Stimulated activated CD8-positive, alpha-beta memory T cell treated with anti-CD3 and anti-CD28 coated beads, Interleukin-15, amount 100 ng/mL, for 1 hour (primary cell): ENCODE measurements at places on chromosomes 7 and 10.

GRCh38 chr7:40879941-40880543 is 745.2 kb downstream of the SUGCT start:
- DNase-seq = no peak

DNA sequence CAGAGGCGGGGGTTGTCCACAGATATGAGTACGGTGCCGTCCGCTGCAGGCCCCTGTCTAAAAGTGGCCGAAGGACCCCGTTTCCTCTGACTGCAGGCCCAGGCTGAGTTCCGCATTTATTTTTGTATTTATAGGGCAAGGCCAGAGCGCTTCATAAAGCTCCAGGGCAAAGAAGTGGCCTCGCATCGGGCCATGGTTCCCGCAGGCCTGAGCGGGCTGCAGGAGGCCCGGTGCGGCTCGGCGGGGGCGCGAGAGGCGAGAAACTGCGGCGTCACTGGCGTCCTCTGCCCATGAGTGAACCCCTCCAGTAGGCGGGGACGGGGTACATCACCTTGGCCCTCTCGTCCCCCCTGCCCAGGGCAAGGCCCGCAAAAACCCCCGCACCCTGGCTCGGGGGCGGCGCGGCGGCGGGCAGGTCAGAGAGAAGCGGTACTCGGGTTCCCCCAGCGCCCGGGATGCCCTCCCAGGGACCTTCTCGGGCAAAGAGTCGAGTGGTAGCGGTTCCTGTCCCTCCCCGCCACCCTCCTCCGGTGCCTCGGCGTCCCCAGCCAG is 355.7 kb downstream of the DNAJB6 start:
- no peak for DNase-seq

DNA sequence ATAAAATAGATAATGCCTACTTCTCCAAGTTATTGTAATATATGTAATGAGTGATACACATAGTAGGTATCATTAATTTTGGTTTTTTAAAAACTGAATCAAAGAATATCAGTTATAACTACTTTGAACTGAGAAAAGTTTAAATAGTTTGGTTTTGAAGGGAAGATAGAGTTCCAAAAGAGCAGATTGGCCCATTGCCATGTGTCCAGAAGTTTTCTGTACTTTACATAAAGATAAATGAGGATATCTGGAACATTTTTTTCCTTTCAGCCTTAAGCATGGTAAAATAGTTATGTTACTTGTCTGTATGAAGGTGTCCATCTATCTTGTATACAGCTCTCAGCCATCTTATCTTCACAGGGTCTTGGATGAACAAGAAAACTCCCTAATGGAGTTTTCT is 97.9 kb upstream of the MXI1 start:
- no peak for DNase-seq

- no peak for DNase-seq
Observed at GRCh38 chr10:9419757-9420156, 1365.3 kb downstream of the GATA3 start.

- no peak for DNase-seq
Observed at GRCh38 chr7:25617673-25618072, 389.4 kb upstream of the NPVF start.

DNA sequence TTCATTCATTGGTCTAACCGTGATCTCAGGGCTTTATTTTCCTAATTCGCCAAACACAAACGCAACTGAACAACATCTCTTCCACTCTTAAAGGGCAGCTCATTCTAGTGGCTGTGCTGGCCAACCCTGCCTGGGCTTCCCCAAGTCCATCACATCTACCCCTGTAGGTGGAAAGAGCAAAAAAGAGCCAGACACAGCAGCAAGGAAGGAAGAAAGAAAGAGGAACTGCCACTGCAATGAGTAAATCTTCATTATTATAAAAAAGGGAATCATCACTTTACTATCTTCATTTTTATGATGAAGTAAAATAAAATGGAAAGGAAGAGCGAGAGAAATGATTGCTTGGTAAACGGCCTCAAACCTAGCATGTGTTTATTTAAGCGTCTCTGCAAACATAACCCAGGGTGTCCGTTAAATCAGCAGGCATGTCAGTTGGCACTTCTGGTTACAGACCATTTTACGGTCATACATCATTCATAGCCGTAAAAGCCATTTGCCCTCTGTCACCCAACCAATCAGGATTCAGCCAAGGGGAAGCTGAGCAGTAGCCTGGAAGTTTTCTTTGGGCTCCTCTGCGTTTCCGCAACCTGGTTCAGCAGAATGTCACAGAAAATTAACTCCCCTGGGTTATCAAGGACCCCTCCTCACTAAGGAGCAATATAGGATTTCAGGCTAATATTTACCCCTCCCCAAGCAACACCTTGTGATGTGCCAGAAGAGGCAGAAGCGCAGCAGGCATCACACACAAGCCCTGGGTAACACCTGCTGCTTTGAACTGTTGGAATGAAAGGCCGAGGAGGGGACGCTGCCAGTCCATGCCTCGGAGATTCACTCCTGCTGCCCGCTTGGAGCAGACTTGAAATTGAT is 234.0 kb downstream of the SNX10 start:
- no peak for DNase-seq

GRCh38 chr7:133609806-133610205 is 356.9 kb downstream of the EXOC4 start:
- DNase-seq = no peak

- DNase-seq = no peak
Observed at GRCh38 chr10:43953672-43954071, 305.0 kb upstream of the ZNF32 start.

GRCh38 chr10:121823993-121824463 is 103.8 kb downstream of the ATE1 start:
- DNase-seq = no peak

DNA sequence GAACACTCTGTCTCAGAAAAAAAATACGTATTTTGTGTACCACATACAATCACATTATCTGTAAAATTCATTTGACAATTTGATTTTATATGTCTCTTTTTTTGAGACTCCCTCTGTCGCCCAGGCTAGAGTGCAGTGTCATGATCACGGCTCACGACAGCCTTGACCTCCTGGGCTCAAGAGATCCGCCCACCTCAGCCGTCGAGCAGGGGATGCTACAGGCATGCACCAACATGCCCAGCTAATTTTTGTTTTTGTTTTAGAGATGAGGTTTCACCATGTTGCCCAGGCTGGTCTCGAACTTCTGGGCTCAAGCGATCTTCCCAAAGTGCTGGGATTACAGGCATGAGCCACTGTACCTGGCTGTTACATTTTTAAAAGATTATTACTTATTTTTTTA is 11.6 kb upstream of the BAZ1B start:
- no peak for DNase-seq

DNA sequence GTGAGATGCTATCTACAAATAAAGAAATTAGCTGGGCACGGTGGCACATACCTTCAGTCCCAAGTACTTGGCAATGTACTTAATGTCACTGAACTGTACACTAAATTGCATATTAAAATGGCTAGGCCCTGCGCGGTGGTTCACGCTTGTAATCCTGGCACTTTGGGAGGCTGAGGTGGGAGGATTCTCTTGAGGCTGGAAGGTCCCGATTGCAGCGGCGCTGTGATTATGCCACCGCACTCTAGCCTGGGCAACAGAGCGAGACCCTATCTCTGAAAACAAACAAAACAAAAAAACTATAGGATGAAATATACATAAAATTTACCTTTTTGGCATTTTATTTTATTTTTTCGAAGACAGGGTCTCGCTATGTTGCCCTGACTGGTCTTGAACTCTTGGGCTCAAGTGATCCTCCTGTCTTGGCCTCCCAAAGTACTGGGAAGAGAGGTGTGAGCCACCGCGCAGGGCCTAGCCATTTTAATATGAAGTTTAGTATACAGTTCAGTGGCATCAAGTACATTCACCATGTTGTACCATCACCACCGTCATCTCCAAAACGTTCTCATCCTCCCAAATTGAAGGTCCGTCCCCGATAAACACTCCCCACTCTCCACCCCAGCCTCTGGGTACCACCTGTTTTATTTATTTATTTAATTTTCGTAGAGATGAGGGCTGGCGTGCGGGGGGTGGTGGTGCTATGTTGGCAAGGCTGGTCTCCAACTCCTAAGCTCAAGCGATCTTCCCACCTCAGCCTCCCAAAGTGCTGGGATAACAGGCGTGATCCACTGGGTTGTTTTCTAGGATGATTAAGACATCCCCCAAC is 1.3 kb upstream of the EIF3B start:
- no peak for DNase-seq

GRCh38 chr10:60224066-60224705 is 165.5 kb downstream of the ANK3 start:
- DNase-seq = no peak

GRCh38 chr7:109950256-109950655 is 1140.7 kb upstream of the LRRN3 start:
- DNase-seq = no peak

DNA sequence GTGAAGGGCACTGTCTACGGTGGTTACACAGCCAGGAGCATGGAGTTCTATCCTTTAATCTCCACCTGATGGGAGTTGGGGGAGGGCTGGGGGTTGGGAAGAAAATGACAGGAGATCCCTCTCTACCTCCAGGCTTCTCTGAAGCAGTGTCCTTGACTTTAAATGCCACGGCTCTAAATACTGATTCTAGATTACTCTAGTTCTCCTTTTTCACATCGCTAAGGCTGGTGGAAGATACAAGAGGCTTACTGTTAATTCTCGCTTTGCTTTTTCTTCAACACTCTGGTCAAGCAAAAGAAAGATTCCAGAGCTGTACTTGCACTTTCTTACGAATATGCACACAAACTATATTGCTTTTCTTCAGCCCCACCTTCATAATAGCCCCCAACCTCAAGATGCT is 30.5 kb downstream of the ARL3 start:
- DNase-seq = no peak

GRCh38 chr10:44911081-44911540 is at the start of gene TMEM72:
Gene TMEM72, plus strand, starts transcription at chr10:44911337. Its CDS starts 176 bp downstream, at chr10:44911513.
- no peak for DNase-seq

GRCh38 chr7:1520539-1521234 is 9.8 kb upstream of the MAFK start:
- DNase-seq = no peak

GRCh38 chr7:17406738-17407137 is 108.3 kb downstream of the AHR start:
- DNase-seq = no peak

GRCh38 chr10:105063796-105064195 is 422.7 kb downstream of the SORCS3 start:
- DNase-seq = no peak

DNA sequence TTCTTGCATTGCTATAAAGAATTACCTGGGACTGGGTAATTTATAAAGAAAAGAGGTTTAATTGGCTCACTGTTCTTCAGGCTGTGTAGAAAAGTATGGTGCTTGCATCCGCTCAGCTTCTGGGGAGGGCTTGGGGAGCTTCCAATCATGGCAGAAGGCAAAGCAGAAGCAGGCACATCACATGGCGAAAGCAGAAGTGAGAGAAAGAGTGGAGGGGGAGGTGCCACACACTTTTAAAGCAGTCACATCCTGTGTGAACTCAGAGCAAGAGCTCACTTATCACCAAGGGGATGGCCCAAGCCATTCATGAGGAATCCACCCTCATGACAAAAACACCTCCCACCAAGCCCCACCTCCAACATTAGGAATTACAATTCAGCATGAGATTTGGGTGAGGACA is 303.5 kb downstream of the OTUD1 start:
- DNase-seq = no peak

- DNase-seq = no peak
Observed at GRCh38 chr10:33321516-33321915, 13.0 kb downstream of the NRP1 start.

DNA sequence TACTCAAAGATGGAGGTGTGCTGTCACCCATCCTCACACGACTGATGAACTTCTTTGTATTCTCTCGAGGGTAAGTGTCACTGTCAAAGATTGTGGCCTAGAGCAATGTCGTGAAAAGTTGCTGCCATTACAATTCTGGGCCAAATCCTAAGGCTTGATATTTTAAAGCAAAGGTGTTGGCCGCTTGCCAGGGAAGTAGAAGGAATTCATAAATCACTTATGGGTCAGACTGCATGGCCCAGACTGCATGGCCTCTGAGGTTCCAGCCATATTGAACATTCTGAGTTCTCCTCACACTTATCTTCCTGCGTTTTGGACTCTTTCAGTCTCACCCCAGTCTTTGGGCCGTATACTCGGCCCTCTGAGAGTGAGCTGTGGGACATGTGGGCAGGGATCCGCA is 8.6 kb downstream of the MEST start:
- no peak for DNase-seq

GRCh38 chr10:1559311-1559710 is 178.0 kb downstream of the ADARB2 start:
- DNase-seq = no peak

DNA sequence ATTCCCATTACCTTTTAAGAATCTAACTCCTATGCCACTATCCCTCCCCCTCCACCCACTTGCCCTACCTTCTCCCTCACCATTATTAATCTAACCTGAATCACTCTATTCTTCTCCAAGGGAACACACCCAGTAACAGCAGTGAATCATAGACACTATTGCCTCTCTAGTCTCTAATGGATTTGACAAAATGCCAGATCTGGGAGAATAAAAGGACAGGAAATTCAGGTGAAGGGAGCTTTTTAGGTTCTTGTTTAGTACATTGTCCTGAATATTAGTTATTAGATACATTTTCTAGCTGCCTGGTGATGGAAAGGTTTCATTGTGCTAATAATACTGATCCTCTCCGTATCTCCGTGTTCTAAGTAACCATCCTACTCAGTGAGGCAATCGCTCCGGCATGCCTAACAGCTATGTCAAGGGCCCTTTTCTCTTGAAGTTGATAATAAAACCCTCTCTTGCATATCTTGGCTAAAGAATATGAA is 4.1 kb upstream of the SFR1 start:
- no peak for DNase-seq

GRCh38 chr10:14656052-14656730 is 118.5 kb downstream of the FAM107B start:
- no peak for DNase-seq

GRCh38 chr7:76073335-76073990 is 25.6 kb downstream of the MDH2 start:
- DNase-seq = no peak

DNA sequence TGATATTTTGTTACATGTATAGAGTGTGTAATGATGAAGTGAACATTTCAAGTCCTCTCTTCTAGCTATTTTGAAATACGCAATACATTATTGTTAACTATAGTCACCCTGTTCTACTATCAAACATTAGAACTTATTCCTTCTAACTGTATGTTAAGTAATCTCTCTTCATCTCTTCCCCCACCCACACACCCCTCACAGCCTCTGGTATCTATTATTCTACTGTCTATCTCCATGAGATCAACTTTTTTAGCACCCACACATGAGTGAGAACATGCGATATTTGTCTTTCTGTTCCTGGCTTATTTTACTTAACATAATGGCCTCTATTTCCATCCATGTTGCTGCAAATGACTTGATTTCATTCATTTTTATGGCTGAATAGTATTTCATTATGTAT is 57.7 kb upstream of the EGR2 start:
- no peak for DNase-seq

- DNase-seq = no peak
Observed at GRCh38 chr10:119461380-119461779, 81.1 kb downstream of the RGS10 start.

- DNase-seq = no peak
Observed at GRCh38 chr10:124472071-124472470, 10.4 kb downstream of the LHPP start.

DNA sequence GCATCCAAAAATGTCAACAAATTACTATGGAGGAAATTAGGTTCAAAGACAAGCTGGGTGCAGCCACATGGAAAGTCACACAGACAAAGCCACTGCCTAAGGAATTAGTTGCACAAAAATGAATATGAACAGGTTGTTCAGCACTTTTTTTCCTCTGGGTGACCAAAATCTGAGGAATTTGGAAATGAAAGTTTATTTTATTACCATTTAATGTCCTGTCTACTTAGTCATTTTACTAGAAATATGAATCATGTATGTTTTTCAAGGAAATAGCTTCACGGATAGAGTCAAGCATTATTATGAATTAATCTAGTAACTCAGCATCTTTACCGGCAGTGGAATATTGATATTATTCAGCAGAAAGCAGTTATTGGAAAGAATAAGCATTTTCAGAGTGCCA is 106.3 kb downstream of the ANK3 start:
- no peak for DNase-seq
